D721Med (cell line): ENCODE measurements at places on chromosomes 3 and 15.

DNA sequence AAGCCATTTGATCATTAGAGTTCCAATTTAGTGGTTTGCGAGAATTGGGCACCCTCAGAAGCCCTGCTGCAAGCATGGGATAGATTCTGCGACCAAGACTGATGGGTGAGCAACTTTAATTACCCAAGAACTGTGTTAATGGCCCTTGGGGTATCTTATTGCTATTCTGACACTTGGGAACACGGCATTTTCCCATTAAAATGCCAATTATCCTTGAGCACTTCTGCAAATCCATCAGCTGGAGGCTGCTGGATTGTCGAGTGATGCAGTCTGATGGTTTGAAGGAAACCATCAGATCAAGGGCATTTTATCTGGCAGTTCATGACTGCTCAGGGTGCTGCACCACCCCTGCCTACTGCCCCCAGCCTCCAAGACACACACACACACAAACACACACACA lies 183.6 kb upstream of the PROK2 start:
- no peak for DNase-seq

- DNase-seq = no peak
These were observed 135.1 kb downstream of the TMCO5A start for GRCh38 chr15:38069511-38070011.

DNA sequence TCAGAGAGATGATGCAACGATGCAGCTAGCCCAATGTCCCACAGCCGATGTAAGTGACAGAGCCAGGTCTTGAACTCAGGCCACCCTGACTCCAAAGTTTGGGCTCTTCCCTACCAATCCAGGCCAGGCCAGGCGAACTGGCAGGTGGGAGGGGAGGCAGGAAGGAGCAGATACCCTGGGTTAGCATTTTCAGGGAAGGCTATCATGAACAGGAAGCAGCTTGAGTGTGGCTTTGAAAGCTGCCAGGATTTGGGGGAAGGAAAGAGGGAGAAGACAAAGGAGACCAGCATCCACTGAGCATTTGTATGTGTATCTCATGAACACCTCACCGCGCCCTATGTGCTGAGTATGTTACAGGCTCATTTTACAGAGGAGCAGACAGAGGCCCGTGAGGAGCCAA lies 38.8 kb downstream of the LMCD1 start:
- DNase-seq = no peak

GRCh38 chr15:60255390-60255789 lies 142.4 kb downstream of the ANXA2 start:
- DNase-seq = no peak

DNA sequence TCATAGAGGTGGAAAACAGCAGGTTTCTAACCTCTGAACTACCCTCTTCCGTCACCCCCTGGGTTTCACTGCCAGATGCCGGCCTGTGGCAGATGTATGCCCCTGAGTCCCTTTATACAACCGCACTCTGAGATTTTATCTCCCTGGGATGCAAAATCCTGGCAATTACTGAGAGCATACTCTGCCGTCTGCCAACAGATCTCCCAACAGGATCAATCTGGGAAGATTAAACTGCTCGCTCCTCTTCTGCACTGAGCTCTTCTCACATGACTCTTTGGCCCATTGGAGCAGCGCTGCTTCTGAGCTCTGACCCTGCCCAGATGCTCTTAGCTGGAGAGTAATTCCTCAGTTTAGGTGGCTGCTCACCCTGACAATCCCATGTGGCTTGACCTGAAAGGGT lies 133.2 kb downstream of the LIPC start:
- DNase-seq = no peak

- no peak for DNase-seq
These were observed 49.8 kb upstream of the TEX264 start for GRCh38 chr3:51621091-51621892.

DNA sequence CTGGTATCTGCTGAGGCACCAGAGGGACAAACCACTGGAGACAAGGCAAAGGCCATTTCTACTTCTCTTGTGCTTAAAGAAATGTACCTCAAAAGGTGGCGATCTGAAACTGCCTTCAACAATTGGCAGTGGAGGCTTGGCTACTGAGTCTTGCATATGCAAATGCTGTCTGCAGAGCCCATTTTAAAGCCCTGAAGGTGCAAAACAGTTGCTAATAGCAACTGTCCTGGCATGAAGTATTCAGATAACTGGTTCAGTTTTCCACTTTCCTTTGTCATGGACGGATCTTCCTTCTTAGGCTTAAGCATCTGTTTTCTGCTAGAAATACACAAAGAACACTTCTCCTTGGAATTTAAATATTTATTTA lies 71.4 kb upstream of the PSMD6 start:
- DNase-seq = no peak
